CD4-positive, alpha-beta T cell treated with Interleukin-6 at 100 ng/mL for 8 hours (primary cell): ENCODE measurements at places on chromosomes 6 and 20.

DNA sequence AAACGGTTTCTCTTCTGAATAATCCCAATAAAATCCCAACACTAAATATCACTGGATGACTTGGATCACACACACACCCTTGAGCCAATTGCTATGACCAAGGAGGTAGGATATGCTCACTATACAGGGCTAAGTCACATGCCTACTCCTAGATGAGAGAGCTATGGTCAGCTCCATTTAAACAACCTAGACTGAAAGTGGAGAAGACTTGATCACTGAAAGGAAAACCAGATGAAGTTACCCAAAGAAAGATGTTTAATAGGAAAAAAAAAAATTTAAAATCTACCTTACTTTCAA is 18.9 kb upstream of the COL19A1 start:
- no peak for DNase-seq

DNA sequence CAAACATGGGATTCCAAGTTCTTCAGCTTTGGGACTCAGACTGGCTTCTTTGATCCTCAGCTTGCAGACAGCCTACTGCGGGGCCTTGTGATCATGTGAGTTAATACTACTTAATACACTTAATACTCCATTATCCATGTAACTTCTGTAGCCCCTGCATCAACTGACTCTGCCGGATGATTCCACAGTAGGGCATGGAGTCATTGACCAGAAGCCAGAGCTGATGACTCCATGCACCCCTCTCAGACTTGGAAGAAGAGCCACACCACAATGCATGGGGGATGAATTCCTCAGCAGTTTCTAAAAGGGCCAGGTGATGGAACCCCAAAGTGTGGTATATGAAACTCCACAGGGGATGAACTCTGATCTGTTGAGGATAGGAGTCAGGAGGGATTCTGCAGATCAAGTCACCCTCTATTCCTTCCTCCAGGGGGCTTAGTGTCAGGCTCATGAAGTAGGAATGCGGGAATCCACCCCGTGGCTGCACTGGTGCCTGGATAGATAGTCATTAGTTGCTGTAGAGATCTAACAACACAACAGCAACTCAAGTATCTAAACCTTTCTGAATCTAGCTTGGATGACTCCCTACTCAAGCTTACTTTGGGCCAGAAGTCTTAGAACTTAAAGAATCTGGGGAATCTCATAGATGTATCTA is 70.2 kb downstream of the GPR6 start:
- no peak for DNase-seq

- DNase-seq, result no peak
These were observed 32.3 kb upstream of the RREB1 start for GRCh38 chr6:7075341-7076000.

DNA sequence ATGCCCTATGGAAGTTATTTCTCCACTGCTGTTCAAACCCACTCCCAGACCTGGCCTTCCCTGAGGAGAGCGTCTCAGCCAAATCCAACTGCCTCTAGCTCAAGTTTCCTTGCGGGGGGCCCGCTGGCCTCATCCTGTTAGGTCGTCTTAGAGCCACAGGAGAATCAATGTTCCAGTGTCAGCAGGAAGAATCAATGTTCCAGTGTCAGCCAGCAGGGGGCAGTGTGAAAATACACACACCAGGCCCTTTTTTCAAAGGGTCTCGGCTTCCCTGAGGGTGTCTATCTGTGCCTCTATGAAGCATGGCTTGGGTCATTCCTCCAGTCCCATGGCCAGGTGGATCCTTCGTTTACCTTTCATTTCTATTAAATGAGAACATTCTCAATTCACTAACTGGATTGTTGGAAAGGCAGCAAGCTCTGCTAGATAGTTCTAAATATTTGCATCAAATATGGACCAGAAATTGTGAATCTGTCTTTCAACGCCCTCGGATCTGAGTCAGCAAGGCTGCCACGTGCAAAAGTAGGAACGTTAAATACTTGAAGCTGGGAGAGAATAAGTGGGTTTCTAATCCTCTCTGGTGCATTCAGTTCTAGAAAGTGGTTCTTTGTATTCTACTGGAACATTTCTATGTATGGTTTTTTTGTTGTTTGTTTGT is 19.2 kb downstream of the PRND start:
- peak; percentile 57 for DNase-seq

- no peak for DNase-seq
These were observed 550 bp downstream of the PLAGL2 start for GRCh38 chr20:32206760-32207625.
